ENCODE measurements at places on chromosomes 1 and 21. TPM values are rescaled to one million over a fixed set of nuclear protein-coding genes. Genes with fewer than 3 reads are reported as not detected.

DNA sequence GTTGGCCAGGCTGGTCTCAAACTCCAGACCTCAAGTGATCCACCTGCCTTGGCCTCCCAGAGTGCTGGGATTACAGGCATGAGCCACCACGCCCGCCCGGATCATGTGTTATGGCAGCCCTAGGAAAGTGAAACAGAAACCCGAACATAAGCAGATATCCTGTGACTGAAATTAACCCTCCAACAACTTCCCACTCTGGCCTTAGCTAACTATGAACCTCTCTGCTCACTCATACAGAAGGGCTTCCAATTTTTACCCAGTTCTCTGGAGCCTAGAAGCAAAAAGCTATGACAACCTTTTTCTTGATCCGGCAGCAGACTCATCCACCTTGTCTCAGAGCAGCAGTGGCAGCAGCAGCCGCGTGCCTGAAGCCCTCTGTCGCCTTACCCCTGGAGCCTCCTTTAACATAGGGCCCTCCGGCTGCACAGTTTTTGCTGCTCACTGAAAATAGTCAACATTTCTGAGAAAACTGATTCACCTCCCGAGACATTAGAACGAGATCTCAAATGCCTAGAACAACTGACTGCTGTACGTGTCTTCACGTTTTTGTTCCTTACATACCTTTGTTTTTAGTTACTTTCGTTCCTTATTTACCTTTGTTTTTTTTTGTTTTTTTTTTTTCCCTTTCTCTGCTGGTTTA lies 9.3 kb downstream of the CBR1 start:
- peak; percentile 44 for DNase-seq

DNA sequence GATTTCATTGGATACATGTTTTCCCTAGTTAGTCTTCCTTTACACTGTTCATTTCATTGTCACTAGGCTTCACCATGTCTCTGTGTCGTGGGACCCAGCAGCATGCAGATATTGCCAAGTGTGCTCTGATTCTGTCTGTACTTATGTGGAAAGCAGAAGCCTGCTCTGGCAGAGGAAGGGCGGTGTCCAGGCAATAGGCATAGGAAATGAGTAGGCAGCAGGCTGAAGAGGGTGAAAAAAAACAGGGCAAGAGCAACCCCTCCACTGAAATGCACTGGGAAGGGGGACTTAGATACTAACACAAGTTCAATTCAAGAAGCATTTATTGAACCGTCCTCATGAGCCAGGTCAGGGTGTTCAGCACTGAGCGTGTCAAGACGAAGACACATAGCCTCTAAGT lies 85.2 kb upstream of the VAV3 start:
- DNase-seq = no peak

DNA sequence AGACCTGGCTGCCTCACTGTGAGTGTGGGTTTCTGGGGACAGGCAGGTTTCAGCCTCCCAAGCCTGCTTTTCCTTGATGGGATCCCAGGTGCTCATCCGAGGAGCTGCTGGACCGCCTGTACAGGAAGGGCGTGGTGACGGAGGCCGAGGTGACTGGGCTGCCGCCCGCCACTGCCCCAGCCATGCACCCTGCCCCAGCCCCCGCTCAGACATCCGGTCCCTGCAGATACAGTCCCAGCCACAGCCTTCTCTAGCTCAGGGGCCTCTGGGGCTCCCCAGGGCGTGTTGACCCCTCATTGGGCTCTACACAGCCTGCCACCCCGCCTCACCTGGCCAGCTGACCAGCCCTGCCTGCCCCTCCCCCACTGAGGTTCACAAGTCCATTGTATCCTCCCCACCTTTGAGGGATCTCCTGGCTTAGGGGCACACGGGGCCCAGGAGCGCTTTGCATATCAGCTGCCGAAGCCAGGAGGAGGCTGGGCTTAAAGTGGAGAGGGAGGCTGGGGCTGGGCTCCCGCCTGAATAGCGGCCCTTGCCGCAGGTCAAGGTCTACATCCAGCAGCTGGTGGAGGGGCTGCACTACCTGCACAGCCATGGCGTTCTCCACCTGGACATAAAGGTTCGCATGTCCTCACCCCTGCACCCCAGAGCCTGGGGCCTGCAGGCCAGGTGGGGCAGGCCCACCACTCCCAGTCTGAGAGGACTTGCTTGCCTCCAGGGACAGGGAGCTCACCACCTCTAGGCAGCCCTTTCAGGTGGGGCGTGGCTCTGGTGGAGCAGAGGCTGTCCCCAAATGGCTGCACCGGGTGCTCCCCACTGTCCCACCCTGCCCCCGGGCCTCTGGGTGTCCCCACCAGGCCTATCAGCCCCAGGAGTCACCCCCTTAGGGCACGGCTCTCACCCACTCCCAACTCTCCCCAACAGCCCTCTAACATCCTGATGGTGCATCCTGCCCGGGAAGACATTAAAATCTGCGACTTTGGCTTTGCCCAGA lies 38.5 kb downstream of the TRIM11 start:
- DNase-seq = peak; percentile 50

AMY1C gene
- not detected for total RNA-seq

GRCh38 chr21:37815893-37816292 lies 100.4 kb downstream of the KCNJ6 start:
- DNase-seq = no peak

LCE1E gene
- total RNA-seq = not detected

DNA sequence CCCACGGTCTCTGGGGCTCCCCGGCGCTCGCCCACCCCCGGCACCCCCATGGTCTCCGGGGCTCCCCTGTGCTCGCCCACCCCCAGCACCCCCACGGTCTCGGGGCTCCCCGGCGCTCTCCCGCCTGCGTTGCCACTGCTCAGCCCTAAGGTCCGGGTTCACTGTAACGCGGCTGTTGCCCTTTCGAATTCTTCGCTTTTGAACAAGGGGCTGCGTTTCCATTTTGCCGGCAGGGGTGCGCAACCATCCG lies 5.2 kb upstream of the FTCD start:
- peak; percentile 28 for DNase-seq

DNA sequence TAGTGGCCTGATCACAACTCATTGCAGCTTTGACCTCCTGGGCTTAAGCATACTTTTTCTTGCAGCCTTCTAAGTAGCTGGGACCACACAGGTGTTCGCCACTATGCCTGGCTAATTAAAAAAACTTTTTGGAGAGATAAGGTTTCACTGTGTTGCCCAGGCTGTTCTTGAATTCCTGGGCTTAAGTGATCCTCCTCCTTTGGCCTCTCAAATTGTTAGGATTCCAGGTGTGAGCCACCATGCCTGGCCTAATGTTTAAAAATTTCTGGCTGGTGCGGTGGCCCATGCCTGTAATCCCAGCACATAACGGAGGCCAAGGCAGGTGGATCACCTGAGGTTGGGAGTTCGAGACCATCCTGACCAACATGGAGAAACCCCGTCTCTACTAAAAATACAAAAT lies 24.4 kb downstream of the YTHDF2 start:
- DNase-seq = no peak

GRCh38 chr1:118717893-118718292 lies 270.2 kb downstream of the TBX15 start:
- no peak for DNase-seq

ARMH1 gene
- total RNA-seq = 4.1 TPM

DNA sequence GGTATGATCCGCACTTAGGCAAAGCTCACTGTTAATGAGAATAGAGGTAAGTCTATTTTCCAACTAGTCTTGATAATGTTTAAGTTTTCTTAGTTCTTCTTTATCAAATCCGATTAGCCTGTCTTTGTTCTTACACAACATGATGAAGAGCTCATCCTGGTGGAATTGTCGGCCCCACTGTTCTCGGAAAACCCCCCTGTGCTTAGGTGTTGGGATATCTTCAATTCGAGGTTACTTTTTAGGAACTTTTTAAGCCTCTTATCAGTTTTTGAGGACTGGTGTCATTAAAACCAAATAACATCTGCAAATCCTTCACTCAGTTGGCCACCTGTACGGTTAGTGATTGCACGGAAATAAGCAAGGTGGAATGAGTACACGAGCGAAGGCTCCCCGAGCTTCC lies 60.7 kb upstream of the KIF26B start:
- no peak for DNase-seq

TRIM63 gene
- total RNA-seq = 0.53 TPM

- DNase-seq = no peak
Measured at GRCh38 chr1:219966071-219966349, 37.7 kb upstream of the SLC30A10 start.

DNA sequence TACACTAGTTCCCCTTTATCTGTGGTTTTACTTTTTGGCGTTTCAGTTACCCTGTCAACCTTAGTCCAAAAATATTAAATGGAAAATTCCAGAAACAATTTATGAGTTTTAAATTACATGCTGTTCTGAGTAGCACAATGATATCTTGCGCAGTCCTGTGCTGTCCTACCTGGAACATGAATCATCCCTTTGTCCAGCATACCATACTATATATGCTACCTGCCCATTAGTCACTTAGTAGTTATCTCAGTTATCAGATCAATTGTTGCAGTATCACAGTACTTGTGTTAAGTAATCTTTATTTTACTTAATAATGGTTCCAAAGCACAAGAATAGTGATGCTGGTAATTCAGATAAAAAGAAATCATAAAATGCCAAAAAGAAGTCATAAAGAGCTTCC lies 52.7 kb downstream of the AGBL4 start:
- no peak for DNase-seq

RAB3B gene
- 1.6 TPM for total RNA-seq

DNA sequence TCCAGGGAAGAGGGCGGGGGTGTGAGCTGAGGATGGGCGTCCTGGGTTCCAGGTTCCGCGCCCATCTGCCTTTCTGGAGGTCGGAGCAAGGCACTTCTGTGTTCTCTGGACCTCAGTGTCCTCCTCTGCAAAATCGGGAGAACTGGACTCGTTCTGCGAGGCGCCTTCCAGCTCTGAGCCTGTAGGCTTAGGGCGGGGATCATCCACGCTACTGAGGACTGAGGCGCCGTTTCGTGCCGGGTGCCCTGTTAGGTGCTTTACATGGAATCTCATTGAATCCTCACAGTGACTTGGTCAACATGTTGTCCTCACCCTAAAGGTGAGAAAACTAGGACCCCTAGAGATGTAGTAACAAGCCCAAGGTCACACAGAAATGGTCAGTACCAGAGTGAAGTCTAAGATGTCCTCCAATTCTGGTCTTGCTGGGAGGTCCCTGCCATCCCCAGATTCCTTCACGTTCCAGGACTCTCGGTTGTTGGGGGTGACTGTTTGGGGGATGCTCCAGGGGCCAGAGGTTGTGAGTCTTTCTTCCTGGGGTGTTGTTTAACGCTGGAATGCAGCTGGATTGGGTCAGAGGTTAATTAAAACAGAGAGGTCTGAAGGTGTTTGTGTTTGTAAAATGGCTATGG lies 677 bp downstream of the PRKAA2 start:
- DNase-seq = no peak

C1QA gene
- 90.8 TPM for total RNA-seq

HRNR gene
- not detected for total RNA-seq

- no peak for DNase-seq
Measured at GRCh38 chr1:236853921-236854604, 59.0 kb downstream of the MTR start.

- DNase-seq = no peak
Measured at GRCh38 chr1:91729621-91730358, 156.2 kb downstream of the TGFBR3 start.

- DNase-seq = no peak
Measured at GRCh38 chr1:4775506-4775905, 121.1 kb downstream of the AJAP1 start.

TMCO2 gene
- not detected for total RNA-seq

GRCh38 chr1:208150833-208151458 lies 93.2 kb downstream of the PLXNA2 start:
- no peak for DNase-seq

DNA sequence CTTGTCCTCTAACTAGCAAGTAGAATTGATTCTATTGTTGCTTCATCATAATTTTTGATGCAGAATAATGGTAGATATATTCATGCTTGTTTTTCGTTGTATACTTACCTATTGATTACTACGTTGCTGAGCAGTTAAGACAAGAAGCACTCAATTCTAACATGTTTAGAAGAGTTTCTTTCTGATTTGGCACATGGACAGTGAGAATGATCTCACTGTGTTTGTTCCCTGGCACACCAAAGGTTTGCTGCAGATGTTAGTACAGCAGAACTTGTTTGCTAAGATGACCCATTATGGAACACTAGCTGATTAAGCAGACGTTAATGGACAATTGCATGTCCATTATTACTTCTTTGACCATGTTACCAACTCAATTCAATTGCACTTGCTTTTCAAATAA lies 184.7 kb upstream of the SGIP1 start:
- no peak for DNase-seq

FMO1 gene
- total RNA-seq = 22.3 TPM

GRCh38 chr1:232477728-232478127 lies 152.2 kb downstream of the SIPA1L2 start:
- no peak for DNase-seq

DNA sequence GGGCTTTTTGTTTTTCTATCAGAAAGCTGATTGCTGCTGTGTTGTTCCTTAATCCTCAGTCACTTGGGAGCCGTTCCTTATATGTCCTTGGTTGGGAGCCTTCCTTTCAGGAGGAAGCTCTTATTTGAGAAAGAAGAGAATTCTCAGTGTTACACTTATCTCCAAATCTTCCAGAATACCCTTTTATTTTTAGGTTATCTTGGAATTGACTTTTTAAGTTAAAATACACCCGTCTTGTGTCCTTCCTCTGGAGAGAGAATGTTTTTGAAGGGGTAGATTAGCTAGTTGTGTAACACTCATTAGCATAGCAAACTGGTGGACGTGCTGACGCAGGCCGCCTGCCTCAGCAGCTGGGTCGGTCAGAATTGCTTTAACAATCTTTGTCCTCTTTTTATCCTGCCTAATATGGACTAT lies 42.1 kb downstream of the LRRC8B start:
- DNase-seq = no peak

KCNN3 gene
- total RNA-seq = 1.7 TPM

DNA sequence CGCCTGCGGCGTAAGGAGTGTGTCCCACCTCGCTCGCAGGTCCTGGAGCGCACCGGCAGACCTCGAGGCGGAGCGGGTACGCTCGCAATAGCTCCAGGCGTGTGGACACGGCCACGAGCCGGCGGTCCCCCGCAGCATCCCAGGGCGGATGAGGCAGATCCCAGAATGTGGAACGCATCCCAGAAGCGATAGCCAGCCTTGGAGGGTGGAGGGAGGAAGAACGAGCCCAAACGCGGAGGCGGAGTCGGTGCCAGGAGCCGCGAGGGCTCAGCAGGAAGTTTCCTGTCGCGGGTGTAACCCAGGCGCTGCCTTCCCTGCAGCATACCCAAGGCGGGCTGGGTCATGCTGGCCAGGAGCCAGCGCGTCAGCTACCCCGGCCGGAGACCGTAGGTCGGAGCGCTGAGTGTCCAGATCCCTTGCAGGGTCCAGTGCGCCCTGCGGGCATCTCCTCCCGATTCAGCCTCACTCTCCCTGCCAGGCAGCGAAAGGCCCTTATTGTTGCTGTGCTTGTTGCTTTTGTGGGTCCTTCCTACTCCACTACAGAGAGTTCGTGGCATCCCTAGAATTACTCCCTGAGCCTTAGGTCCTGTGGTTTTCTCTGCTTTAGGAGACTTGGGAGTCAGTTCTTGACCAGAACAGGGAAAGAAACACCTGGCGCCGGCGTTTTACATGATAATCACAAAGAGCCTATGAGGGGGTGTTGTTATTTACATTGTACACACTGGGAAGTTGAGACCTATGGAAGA lies 27.7 kb downstream of the STYXL2 start:
- peak; percentile 87 for DNase-seq

LRRC47 gene
- total RNA-seq = 39.4 TPM

- no peak for DNase-seq
Measured at GRCh38 chr1:29321176-29321575, 84.9 kb downstream of the PTPRU start.

- no peak for DNase-seq
Measured at GRCh38 chr1:154865442-154866256, 4.4 kb downstream of the KCNN3 start.

GRCh38 chr1:99107680-99108079 lies 103.0 kb upstream of the PLPPR5 start:
- no peak for DNase-seq

Measured in Peyer's patch (tissue), 4 donors.